ENCODE measurements at places on chromosomes 12 and 14. TPM values are rescaled to one million over a fixed set of nuclear protein-coding genes. Genes with fewer than 3 reads are reported as not detected.

The AQP2 gene
- total RNA-seq, result not detected

The OAS2 gene
- 3.1 TPM for total RNA-seq

The ALX1 gene
- total RNA-seq, result not detected

The TBX3 gene
- 16.1 TPM for total RNA-seq

The MRPS35 gene
- total RNA-seq, result 55.6 TPM

The SERPINA12 gene
- not detected for total RNA-seq

The SCNN1A gene
- total RNA-seq, result 1.4 TPM

The GPX2 gene
- total RNA-seq, result not detected

The PDE3A gene
- 23.1 TPM for total RNA-seq

The CD9 gene
- total RNA-seq, result 641 TPM

The TMED8 gene
- 15.3 TPM for total RNA-seq

The IL22 gene
- not detected for total RNA-seq

The PDZRN4 gene
- total RNA-seq, result not detected

The LYZ gene
- total RNA-seq, result under 0.01 TPM

The P2RX7 gene
- under 0.01 TPM for total RNA-seq

The OTUB2 gene
- total RNA-seq, result 2.0 TPM

The SLC22A17 gene
- total RNA-seq, result 40.9 TPM

The SLCO1C1 gene
- total RNA-seq, result under 0.01 TPM

The BHLHE41 gene
- total RNA-seq, result 2.1 TPM

The CIROP gene
- not detected for total RNA-seq

The AKAP5 gene
- total RNA-seq, result 0.58 TPM

The HSPB8 gene
- total RNA-seq, result 35.1 TPM

The SRRM4 gene
- total RNA-seq, result not detected

The HCAR1 gene
- 0.56 TPM for total RNA-seq

The EFCAB11 gene
- 5.6 TPM for total RNA-seq

The FOXG1 gene
- under 0.01 TPM for total RNA-seq

The IL31 gene
- not detected for total RNA-seq

The ZBTB42 gene
- total RNA-seq, result 1.7 TPM

The IGF1 gene
- 0.56 TPM for total RNA-seq
